ENCODE measurements at places on chromosomes 5 and 9.

- DNase-seq, result no peak
Measured at GRCh38 chr9:118058227-118058626, 354.0 kb downstream of the TLR4 start.

GRCh38 chr5:139285651-139286392 lies 7.7 kb upstream of the MATR3 start:
- no peak for DNase-seq

DNA sequence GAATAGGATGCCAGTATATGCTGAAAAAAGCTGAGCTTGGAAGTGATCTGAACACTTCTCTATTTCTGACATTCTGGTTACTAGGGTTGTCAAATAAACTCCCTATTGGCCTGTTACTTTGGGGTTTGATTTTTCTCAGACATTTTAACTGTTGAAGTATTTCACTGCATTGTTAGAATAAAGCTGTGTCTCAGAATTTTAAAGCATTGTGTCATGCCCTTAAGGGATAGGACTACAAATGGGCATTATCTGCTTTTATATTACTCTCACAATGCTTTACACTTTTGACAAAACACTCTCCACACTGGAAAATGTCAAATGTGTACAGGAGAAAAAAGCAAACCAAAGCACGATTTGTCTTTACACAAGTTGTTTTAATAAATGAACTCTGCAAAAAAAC lies 16.8 kb upstream of the GPR21 start:
- DNase-seq, result no peak

GRCh38 chr9:75051285-75051684 lies 23.2 kb upstream of the CARNMT1 start:
- DNase-seq, result no peak

GRCh38 chr5:157779221-157779620 lies 35.7 kb downstream of the LSM11 start:
- no peak for DNase-seq

DNA sequence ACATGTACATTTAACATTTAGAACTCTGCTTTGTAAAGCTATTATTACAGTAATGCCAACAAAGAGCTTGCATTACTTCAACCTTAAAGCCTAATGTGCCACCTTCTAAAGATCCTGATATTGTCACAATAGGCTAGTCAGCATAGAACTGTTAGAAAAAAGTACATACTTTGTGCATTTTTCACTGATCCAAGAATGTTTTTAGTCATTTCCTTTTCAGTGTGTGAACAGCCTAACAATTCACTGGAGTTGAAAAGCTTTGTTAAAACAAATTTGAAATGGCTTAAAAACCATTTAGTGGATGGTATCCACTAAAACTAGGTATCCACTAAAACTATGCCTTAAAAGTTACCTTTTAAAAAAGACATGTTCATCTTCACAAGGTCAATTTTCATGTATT lies 4.5 kb downstream of the RPS6 start:
- no peak for DNase-seq

GRCh38 chr5:80208381-80208780 lies 47.5 kb downstream of the SERINC5 start:
- no peak for DNase-seq

DNA sequence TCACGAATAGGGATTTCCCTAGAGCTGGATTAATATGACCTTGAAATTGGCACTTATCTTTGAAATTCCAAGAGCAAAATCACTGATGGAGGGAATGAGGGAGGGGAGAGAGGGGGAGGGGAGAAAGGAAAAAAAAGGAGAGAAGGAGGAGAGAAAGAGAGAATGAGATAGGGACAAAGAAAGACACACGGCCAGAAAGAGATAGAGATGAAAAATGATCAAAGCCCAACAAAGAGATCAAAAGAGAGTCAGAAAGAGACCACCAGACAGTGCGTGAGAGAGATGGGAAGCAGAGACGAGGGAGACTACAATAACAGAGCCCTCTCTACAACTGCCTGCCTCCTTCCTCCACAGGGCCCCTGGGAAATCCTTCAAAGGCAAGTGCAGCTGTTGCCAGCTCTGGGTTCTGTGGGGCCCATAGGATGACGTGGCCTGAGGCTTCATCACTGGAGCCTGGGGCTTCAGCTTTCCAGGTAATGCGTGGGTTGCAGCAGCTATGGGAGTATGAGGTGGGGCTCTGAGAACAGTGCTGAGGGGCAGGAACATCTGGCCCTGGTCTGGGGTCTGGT lies 58.3 kb upstream of the SHB start:
- DNase-seq, result no peak

DNA sequence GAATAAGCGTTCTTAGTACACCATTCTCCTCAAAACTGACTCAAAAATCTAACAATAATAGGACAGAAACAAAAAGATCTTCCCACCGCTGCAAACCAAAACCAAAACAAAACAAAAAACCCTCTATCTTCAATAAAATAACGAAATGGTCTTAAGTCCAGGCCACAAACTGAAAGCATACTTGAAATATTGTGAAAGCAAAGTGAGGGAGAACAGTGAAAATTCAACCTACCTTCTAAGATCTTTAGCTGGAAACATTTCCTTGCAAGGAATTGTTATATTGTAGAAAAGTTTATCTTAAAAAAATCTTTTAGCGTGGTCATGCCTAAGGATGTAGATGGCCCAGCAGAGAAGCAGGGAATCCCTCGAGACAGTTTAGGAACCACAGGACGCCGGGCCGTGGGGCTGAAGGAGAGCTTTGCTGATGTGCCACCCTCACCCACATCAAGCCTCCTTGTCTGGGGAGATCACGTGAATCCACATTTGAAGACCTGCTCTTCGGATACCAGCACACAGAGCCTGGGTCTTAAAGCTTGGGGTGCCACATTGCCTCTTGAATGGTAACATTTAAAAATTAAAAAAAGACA lies 27.8 kb upstream of the LVRN start:
- DNase-seq, result no peak

DNA sequence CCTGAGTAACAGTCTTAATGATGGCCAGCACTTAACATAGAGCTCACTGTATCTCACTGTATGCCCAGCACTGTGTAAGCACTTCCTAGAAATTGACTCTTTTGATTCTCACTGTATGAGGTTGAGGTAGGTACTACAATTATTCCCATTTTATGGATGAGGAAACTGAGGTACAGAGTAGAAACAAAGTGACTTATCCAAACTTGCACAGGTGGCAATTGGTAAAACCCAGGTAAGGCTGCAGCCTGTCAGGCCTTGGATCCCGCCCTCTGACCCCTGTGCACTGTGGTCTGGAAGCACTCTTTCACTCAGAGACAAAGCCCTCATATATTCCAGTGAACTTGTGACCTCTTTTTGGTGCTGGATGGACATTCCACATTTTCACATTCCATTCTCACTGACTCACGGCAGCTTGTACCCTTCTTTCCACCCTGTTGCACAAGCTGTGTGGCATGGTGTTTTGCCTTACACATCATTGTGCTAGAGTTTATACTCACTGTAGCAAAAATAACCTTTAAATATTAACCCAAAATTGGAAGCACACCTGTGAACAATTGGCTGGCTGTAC lies 21.7 kb downstream of the ANKRD55 start:
- no peak for DNase-seq

DNA sequence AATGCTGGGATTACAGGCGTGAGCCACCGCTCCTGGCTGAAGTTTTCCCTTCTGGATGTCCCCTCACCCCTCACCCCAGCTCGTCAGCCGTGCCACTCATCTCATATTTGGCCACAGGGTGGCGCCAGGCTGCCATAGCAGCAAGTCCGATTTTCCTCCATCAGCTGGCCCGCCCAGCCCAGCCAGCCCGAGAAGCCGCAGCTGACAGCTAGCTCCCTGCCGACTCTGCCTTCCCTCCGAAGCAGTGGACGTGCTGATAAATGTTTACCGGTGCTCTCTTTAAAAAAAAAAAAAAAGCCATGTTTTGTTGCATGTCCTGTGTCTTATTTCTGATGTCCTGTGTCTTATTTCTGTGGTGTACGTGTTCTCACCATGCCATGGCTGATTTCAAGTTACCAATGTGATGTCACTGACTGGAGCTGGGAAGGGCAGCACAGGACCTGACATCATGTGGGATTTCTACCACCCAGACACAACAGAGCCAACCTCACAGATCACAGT lies 58.3 kb downstream of the PFDN1 start:
- peak; percentile 80 for DNase-seq

DNA sequence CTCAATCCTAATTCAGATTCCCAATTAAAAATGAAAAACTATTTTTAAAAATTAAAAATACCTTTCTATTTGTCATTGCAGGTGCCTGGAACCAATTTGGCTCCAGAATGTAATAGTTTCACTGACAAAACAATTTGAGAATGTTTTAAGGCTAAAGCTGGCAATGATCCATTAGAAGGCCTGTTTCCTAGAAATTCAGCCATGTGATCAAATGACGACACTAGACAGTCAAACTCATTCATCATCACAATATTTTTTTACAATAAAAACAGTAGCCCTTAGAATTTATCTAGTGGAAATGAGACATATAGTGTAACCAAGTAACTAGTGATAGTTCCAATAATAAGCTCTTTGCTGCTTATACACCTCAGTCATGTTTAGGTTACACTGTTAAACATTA lies 75.4 kb upstream of the MAP3K1 start:
- no peak for DNase-seq

DNA sequence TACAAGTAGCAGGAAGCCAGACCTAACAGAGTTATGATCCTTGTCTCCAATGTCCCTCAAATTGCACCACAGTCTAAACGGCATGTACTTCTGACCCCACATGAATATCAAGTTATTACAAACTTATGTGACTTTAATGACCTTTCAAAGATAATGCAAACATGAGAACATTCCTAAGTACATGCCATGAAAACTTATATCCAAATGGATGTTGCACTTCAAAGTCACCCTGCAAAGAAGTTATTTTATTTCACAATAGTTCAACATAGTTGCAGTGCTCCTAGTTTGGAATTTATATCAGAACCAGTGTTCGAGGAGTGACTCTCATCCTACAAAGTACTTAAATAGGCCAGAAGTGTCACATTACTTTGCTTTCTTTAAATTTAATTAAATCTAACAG lies 41.2 kb upstream of the ITGA1 start:
- DNase-seq, result no peak

DNA sequence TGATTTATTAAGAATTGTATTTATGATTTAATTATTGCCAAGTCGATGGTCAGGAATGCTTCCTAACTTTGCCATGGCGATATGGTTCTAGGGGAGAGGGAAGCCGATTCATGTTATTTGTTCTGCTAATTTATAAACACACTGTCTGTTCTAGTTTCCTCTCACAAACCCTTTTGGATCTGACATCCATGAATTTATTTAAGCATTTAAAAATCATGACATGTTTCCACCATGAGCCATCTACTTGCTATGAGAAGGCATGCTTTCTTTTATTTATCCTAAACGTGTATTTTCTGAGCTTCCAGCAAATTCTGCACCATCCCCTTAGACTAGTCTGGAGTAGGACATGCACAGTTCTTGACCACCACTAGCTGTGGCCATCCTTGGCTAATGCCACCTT lies 136.6 kb upstream of the STC2 start:
- DNase-seq, result no peak

DNA sequence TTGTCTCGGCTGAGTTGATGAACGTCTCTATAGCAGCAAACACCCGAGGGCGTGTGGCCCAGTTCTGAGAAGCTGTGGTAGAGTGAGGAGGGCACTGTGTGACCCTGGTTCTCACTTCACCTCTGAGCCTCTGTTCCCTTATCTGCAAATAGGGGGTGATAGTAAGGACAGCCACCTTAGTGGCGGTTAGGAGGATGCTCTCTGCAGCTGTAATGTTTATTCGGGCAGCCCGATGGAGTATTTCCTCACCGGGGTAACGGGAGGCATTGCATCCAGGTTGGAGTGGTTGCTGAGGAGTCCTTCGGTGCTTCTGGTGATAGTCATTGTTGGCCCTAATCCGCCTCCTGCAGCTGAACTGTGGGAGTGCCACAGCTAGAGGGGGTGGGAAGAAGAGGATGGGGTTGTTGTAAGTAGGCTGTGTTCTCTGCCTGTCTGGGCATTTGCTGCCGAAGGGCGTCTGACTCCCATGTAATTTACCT lies 13.9 kb downstream of the PRRC2B start:
- DNase-seq, result peak; percentile 63

DNA sequence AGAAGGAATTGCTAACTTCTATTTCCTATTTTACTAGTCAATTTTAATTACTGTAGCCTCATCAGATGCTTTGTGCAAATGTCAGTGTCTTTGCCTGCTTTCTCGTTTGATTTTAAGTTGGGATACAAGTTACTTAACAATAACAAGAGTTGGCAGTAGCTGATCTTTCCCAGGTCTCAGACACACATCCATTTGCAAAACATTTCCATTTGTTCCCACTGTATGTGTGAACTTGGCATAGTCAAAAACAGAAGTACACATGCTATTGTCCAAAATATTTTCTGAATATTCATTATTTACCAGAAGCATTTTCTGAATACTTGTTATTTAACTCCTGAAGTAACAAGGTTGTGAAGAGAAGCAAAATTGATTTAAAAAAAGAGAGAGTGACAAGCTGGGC lies 35.0 kb upstream of the NAA35 start:
- no peak for DNase-seq

DNA sequence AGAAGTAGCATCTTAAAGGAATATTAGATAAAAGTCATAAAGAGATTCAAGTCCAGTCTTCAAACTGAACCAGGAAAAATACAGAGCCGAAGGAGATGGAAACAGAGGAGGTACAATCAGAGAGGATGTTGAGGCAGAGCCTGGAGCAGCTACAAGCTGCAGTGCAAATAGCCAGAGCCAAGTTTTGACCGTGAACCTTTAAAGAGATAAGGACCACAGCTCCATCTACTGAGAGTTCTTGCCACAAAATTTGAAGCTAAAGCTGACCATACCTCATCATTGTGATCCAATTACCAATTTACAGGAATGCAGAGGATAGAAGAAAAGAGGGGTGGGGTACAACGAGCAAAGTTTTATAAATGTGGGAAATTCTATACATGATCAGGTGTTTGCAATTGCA lies 10.4 kb upstream of the DEPDC1B start:
- no peak for DNase-seq

- no peak for DNase-seq
Measured at GRCh38 chr5:98214240-98215051, 559.0 kb upstream of the RGMB start.

- DNase-seq, result no peak
Measured at GRCh38 chr9:33430942-33431341, 16.5 kb downstream of the AQP3 start.

DNA sequence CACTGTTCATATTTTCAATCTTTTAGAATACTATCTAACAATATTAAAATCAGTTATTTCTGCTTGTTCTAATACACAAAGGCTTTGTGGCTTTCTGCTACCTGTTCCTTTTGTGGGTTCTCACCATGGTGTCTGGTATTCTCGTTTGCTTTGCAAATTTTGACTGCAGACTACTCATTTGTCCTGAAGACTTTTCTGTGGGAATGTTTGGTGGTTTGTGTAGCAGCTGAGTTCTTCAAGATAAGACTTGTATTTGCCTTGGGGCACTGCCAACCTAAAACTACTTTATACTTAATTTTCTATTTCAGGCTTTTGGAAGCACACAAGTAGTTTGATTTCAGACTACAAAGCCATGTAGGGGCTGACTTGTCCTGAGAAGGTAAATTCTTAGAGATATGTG lies 11.1 kb downstream of the IL33 start:
- no peak for DNase-seq

DNA sequence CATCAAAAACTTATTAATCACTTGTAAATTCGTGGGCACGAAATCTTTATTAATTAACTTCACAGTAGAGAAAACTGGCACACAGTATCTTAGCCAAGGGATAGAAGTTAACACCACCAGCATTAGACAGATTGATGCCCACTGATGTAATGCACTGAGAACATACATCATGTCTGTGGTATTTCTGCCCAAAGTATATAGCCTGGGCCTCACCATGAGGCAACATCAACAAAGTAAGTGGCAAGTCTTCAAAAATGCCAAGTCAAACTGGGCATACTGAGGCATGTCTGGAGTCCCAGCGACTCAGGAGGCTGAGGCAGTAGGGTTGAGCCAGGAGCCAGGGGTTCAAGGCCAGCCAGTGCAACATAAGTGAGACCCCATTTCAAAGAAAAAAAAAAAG lies 79.5 kb downstream of the GLIS3 start:
- DNase-seq, result no peak
